ENCODE measurements at places on chromosomes 1 and 21.

DNA sequence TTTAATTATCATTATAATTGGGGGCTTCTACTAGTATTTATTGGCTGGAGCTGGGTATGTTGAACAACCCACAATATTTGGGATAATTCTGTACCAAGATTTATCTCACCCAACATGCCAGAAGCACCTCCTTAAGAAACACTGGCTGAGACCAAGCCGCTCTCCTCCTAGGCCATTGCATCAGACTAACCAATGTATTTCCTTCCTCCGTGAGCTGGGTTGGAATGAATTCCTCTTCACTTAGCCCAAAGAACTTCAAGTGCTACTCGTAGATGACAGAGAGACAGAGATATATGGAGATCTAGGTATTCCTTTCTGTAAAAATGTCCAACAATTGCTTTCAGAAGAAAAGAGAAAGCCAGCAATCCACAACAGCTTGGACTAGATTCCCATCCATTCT, 87.2 kb upstream of the ETS2 start:
- no peak for DNase-seq

- DNase-seq = no peak
Measured at GRCh38 chr1:165960881-165961280, 133.5 kb downstream of the UCK2 start.

DNA sequence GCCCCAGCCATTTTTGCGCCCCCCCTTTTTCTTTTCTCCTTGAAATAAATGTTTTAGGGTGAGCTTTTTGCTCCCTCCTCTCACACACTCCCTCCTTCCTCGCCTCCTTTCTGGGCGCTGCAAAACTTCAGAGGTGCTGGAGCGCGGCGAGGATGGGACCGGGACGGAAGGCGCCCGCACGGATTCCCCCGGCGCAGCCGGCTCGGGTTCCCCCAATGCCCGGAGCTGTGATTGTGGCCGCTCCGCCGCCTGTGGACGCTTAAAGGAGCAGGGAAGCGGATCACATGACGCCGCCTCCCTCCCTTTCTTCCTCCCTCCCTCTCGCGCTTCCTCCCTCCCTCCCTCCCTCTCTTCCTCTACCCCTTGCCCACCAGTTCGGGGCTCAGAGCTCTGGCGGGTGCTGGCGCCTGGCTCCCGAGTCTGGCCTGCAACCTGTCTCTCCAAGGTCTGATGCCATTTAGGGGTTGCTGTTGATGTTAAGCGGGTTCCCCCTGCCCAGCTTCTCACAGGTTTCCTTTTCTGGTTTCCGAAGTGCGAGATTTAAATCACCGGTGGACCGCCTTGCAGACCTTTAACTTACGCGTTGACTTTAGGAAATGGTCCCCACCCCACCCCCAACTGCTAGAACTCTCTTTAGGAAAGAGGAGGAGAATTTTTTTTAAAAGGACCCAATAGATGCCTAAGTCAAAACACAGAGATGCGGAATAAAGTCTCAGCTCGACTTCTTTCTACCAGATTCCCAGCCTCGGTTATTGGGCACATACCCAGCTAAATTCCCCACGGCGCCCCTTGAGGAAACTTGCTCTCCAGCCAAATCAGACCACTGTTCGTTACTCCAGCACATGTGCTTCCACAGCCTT, at the start of gene WLS:
TSS of gene WLS (minus strand) at position 235 of the 860 bp plus-strand sequence. CDS start at position 11, 224 bp downstream.
- peak; percentile 24 for DNase-seq

- DNase-seq = no peak
Measured at GRCh38 chr1:91804546-91805023, 81.4 kb downstream of the TGFBR3 start.

DNA sequence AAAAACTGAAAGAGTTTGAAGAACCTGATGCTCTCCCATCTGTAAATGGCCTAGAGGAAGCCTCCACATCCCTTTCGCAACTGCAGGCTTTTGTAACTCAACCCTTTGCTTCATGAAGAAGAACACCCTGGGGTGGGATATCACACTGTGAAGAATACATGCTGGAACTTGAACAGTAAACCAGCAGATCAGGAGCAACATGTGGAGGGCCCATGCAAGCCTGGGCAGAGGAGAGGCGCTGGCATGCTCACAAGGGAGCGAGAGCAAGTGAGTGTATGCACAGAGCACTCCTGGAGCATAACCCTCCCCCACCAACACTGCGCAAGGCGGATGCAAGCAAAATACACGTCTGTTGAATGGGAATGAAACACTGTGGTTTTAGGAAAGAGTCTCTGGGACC, 24.6 kb upstream of the SPAG17 start:
- DNase-seq = no peak

GRCh38 chr1:151135433-151136385, 10.7 kb downstream of the SEMA6C start:
- DNase-seq = no peak

GRCh38 chr21:33377221-33377920, 25.8 kb upstream of the IFNGR2 start:
- no peak for DNase-seq

DNA sequence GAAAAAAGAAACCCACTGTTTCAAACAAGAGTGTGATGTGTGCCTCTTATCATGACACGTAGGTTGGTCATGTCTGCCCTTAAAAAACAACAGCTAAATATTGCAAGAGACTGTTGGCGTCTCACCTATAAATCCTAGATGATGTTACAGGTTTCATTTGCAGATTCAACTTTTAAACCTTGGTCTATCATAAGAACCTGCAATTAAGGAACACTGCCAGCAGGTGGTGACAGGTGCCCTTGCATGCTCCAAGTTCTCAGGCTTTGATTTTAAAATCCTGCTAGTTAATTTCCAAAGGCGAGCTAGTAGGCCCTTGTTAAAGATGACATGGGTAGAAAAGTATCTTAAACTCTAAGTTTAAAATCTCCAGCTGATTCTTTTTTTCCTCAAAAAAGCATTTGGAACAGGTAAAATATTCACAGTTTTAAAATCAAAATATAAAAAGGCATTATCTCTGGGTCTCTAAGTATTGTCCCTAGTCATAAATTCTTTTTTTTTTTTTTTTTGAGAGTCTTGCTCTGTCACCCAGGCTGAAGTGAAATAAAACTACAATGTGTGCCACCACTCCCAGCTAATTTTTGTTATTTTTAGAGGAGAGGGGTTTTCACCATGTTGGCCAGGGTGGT, 39.1 kb downstream of the CLSTN1 start:
- peak; percentile 34 for DNase-seq

- no peak for DNase-seq
Measured at GRCh38 chr1:210689826-210690225, 361.1 kb downstream of the HHAT start.

- no peak for DNase-seq
Measured at GRCh38 chr1:93537396-93537795, 89.5 kb downstream of the FNBP1L start.

- DNase-seq = no peak
Measured at GRCh38 chr21:33799378-33800090, 116.1 kb downstream of the ATP5PO start.

GRCh38 chr1:83860490-83861221, 138.3 kb downstream of the TTLL7 start:
- peak; percentile 17 for DNase-seq

DNA sequence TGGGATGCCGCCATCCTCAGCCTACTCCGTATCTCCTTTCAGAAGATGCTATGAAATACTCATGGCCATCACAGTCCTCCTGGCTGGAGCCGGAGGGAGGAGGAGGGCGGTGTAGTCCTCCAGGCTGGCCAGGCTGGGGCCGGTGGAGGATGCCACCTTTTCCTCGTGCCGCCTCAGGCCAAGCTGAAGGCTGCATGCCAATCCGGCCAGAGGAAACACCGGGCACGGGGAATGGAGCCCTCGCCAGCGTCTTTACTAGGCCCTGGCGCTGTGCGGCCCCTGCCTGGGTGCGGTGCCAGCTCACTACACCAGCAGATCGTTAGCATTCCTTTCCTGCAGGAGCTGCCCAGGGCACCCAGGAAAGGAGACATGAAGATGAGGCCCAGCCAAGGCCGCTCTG, 70.1 kb downstream of the CASZ1 start:
- DNase-seq = no peak

- peak; percentile 82 for DNase-seq
Measured at GRCh38 chr1:906600-907420, 16.9 kb upstream of the SAMD11 start.

DNA sequence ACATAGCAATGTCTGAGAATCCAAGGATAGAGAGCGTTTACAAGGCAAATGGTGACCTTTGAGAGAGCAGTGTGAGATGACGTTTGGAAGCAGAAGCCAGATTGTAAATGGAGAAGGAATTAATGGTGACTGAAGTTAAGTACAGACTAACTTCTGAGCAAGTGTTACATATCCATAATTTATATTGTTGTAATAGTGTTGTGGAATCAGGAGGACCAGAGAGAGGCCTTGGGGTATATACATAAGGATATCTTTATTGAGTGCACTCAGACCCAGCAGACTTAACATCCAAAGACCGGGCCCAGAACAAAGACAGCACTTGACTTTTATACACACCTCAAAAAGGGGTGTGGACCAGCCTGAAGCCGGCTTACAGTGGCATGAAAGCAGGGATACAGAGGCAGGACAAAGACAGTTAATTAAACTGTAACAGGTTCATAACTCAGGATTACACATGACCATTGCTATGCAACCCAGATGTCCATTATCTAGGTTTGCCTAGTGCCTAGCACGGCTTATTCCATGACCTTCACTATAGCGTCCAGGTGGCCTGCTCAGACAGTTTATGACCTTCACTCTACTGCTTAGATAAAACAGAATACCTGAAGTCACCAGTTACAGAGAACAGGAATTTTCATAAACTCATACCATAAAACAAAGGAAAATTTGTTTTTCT, 2.7 kb upstream of the MGST3 start:
- DNase-seq = no peak

- no peak for DNase-seq
Measured at GRCh38 chr1:61080413-61081143, 1.8 kb upstream of the NFIA start.

GRCh38 chr1:230270559-230271281, 155.4 kb downstream of the PGBD5 start:
- DNase-seq = no peak

- peak; percentile 91 for DNase-seq
Measured at GRCh38 chr1:230031131-230031530, 35.9 kb upstream of the GALNT2 start.

GRCh38 chr1:185566995-185567394, 167.2 kb upstream of the HMCN1 start:
- DNase-seq = peak; percentile 35

DNA sequence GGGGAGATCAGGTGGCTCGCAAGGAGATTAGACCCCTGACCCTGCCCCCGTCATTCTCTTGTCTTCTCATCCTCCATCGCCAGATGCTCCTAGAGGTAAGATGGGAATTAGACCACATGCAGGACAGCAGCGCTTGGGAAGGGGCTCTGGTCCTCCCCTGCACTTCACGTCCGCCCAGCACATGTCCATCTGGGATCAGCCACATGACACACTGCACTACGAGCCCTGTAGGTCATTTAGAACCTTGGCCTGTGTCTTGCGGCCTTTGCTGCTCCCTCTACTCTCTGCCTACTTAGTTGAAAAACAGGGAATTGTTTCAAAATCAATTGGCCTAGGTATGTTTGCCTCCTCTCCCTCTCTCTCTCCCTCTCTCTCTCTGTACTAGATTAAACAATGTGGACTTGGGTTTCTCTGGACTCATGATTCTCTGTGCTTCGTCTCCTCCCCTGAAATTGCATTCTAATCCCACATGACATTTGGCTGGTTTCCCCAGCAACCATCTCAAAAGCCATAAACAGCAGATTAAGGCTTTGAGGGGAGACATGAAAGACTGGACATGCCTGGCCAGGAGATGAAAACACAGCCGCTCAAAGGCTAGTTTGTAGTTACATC, 3.8 kb upstream of the NCMAP start:
- DNase-seq = no peak

GRCh38 chr1:228216371-228217320, 8.8 kb downstream of the OBSCN start:
- no peak for DNase-seq

- DNase-seq = no peak
Measured at GRCh38 chr21:30238168-30238567, 22.3 kb upstream of the CLDN8 start.

- DNase-seq = no peak
Measured at GRCh38 chr21:46517361-46517760, 58.7 kb downstream of the DIP2A start.

GRCh38 chr21:36478941-36479340, 981 bp downstream of the CLDN14 start:
- no peak for DNase-seq

- no peak for DNase-seq
Measured at GRCh38 chr1:44673675-44674112, 587 bp downstream of the TMEM53 start.

DNA sequence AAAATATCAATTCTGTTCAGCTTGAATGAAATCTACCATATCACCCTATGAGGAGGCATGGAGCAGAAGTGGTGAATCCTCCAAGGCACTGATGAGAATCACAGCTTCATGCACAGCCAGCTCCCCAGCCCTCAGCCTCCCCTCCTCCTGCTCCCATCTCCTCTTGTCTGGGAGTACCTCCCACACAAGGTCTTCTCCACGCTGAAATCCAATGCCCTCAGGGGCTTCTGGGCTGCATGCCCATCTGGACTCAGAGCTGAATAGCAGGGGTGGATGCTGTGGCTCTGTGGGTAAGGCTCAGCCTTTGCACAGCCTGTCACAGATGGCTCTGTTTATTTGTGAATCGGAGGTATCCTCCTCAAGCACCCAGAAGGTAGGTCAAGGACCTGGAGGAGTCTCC, 48.6 kb downstream of the KCNC4 start:
- DNase-seq = no peak

DNA sequence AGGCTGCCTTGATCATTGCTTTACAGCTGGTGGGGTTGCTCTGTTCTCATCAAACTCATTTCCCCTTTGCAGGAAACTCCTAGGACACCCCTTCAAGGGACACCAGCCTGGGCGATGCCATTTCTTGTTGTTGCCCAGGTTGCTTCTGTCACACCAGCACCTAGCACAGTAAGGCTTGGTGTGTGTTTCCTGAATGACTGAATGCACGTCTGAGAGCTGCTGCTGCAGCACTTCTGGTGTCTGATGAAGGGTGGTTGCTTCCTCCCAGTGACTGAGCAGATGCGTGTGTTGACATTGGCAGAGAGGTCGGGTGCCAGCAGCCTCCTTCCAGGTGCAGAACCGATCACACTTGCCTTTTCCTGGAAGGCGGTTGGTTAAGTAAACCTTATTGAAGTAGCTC, 477.4 kb downstream of the CAMTA1 start:
- no peak for DNase-seq

DNA sequence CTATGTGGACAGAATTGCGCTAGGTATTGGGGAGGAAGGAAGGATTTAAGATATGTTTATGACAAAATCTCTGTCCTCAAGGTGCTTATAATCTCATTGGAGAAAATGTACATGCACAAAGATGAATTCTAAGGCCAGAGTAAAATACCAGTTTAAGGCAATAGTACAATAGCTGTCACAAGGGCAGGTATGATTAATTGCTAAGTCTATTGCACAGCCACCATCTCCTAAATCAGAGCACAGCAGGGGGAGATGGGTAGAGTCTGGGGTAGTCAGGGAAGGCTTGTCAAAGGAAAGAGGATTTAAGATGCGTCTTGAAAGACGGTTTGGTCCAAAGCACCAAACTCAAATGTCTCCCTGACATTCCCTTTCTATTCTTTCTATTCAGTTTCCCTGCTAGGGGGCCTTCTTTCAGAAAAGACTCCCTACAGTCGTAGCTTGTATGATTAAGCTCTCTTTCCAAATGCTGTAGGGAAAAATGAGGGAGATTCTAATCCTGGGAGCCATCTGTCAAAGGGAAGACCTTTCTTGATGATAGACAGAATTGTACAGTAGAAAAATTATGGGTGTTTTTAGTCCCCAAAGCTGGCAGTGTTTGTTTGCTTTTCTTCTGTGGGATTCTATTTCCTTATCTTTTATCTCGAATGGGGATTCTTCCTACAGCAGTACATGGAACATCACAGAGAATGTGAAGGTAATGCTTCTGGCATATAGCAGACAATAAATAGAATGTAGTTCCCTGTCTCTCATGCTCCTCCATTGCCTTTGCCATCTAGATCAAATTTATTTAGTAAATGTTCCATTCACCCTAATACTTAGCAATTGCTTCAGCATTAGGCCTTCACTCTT, 107.6 kb upstream of the NFIA start:
- DNase-seq = no peak
